ENCODE measurements at places on chromosomes 16 and 17.

DNA sequence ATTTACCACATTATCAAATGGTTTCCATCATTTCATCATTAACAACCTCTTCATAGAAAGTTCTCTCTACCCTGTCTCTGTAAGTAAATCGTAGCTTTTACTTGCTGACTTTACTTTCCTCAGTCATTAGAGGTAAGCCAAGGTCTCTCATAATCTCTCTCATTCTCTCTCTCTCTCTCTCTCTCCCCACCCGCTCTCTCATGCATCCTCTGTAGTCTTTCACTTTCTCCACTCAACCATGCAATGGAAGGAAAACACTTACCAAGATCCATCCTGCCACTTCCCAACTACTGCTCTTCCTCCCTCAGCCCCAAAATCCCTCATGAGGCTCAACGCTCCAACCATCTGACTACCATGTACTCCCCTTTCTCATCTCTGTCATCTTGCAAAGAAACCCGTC lies 6.1 kb downstream of the CEP112 start:
- no peak for DNase-seq

- DNase-seq: no peak
These were observed 2.1 kb downstream of the RAB40C start for GRCh38 chr16:591892-592517.

DNA sequence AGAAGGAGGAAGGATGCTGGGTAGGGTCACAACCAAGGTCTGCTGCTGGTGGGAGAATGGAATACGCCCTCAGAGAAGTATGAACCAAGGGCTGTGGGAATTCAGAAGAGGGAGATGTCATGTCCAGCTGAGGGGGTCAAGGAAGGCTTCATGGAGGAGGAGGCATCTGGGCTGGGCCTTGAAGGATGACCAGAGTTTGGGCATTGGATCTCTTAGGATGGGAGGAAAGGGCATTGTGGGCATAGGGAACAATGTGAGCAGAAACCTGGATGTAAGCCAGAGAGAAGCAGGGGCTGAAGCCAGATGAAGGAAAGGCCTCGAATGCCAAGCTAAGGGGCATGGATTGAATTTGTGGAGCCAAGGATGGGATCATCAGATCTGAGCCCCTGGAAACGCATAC lies 49.2 kb upstream of the MAP3K14 start:
- DNase-seq: no peak

DNA sequence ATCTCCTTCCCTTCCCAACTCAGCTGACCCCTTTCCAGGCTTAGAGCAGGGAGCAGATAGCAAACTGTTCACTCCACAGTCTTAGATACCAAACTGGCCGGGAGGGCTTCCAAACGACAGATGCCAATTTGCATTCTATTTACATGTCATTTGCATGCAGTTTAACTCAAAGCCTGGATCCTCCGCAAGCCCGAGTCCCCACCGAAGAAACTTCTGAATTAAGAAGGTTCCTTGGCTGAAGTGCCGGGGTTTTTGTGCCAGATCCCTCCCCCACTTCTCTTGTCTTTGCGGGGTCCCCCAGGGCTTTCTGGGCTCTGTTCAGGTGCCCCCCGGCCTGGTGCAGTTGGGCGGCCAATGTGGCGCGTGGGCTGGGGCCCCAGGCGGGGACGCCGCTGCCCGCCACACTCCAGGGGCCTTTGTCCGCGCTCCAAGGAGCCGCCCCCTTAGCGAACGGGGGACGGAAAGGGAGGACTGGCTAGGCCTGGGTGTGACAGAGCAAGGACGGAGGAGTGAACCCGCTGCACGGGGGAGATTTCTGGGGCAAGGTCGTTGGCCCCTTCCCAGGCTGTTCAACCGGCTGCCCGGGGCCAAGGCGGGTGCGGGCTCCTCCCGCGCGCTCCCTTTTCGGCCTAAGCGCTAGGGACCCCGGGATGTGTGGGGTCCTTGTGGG lies 1.2 kb downstream of the GPRC5B start:
- peak; percentile 43 for DNase-seq

GRCh38 chr16:68375801-68376536 lies 65.2 kb downstream of the PRMT7 start:
- DNase-seq: no peak

GRCh38 chr16:46748775-46749705 lies 896 bp upstream of the MYLK3 start:
- no peak for DNase-seq

GRCh38 chr16:59593194-59593661 lies 859.1 kb upstream of the GOT2 start:
- DNase-seq: no peak

GRCh38 chr16:27586711-27587110 lies 36.8 kb downstream of the KATNIP start:
- no peak for DNase-seq
